Mesothelial cell of epicardium (in vitro differentiated cells): ENCODE measurements at places on chromosomes 13 and 19.

DNA sequence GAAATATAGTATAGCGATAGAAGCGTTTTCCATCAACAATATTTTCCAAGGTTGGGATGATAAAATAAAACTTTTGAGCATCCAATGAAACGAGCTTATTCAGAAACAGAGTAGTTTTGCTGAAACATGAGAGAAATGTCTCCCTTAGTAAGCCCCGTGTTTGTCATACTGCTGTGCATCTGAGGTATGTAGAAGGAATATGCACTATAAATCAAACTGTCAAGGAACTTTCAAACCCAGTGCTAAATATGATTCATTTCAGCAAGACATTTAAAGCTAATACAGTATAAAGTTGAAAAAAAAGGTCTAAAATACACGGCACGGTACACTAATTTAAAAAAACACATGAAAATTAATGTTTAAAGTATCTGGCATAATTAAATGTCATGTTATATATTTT lies 546.2 kb downstream of the SLITRK5 start:
- peaks cover 16% of the 10 kb centered on the region for H3K4me1 ChIP-seq
- H3K4me3 ChIP-seq, result no peak overlapping the region
- H3K36me3 ChIP-seq, result no peaks in the 10 kb centered on the region
- H3K27me3 ChIP-seq, result no peaks in the 10 kb centered on the region
- DNase-seq, result no peak

GRCh38 chr19:48378194-48378570 lies 13.2 kb downstream of the KDELR1 start:
- H3K4me3 ChIP-seq, result no peak overlapping the region
- DNase-seq, result no peak
- H3K27me3 ChIP-seq, result no peaks in the 10 kb centered on the region
- no peak overlapping the region for H3K27ac ChIP-seq

- no peak overlapping the region for H3K27ac ChIP-seq
- no peak overlapping the region for H3K4me3 ChIP-seq
- peaks cover 8% of the 10 kb centered on the region for H3K4me1 ChIP-seq
- no peaks in the 10 kb centered on the region for H3K27me3 ChIP-seq
These were observed 10.0 kb downstream of the POLR1D start for GRCh38 chr13:27631665-27632064.

GRCh38 chr13:101554420-101555125 lies 102.1 kb downstream of the ITGBL1 start:
- peak overlapping the region; percentile 15 for H3K27ac ChIP-seq
- H3K4me1 ChIP-seq, result peaks cover 14% of the 10 kb centered on the region
- H3K27me3 ChIP-seq, result no peaks in the 10 kb centered on the region
- no peak overlapping the region for H3K4me3 ChIP-seq
- no peaks in the 10 kb centered on the region for H3K36me3 ChIP-seq

GRCh38 chr13:68066879-68067513 lies 836.9 kb upstream of the PCDH9 start:
- H3K27me3 ChIP-seq, result no peaks in the 10 kb centered on the region
- H3K4me1 ChIP-seq, result no peaks in the 10 kb centered on the region
- no peak overlapping the region for H3K27ac ChIP-seq
- no peak overlapping the region for H3K4me3 ChIP-seq
- DNase-seq, result no peak
- no peaks in the 10 kb centered on the region for H3K36me3 ChIP-seq

DNA sequence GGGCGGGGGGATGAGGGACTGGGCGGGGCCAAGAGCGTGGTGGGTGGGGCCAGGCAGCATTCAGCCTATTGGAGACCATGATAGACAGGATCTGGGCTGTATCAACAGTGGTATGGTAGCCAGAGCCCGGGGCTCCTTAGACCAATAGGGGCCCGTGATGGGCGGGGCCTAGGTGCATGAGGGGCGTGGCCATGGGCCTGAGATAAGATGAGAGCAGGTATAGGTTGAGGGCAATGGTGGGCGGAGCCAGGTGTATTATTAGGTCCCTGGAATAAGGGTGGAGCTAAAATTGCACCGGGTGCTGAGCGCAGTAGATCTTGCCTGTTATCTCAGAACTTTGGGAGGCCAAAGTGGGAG lies 5.3 kb downstream of the ABCA7 start:
- H3K27me3 ChIP-seq, result no peaks in the 10 kb centered on the region
- H3K27ac ChIP-seq, result no peak overlapping the region
- no peak overlapping the region for H3K4me3 ChIP-seq
- DNase-seq, result no peak
- no peaks in the 10 kb centered on the region for H3K36me3 ChIP-seq

DNA sequence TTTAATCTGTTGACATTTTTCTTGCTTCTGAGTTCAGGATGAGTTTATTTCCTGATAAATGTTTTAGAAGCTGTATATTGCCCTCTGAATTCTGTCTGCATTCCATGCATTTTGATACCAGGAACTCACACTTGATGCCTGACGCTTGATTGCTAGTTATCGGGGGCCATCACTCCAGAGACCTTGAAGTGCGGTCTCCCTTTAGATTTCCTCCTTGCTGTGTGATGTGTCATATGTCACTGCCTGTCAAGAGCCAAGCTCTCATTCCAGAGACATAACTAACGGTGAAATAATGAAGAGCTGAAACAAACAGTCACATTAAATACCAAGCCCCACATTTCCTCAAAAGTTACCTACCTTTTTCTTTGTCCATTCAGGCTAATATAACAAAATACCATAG lies 155.5 kb downstream of the TNFSF13B start:
- H3K27ac ChIP-seq, result peak overlapping the region; percentile 26
- no peaks in the 10 kb centered on the region for H3K36me3 ChIP-seq
- DNase-seq, result no peak
- peaks cover 1% of the 10 kb centered on the region for H3K27me3 ChIP-seq
- H3K4me3 ChIP-seq, result no peak overlapping the region

DNA sequence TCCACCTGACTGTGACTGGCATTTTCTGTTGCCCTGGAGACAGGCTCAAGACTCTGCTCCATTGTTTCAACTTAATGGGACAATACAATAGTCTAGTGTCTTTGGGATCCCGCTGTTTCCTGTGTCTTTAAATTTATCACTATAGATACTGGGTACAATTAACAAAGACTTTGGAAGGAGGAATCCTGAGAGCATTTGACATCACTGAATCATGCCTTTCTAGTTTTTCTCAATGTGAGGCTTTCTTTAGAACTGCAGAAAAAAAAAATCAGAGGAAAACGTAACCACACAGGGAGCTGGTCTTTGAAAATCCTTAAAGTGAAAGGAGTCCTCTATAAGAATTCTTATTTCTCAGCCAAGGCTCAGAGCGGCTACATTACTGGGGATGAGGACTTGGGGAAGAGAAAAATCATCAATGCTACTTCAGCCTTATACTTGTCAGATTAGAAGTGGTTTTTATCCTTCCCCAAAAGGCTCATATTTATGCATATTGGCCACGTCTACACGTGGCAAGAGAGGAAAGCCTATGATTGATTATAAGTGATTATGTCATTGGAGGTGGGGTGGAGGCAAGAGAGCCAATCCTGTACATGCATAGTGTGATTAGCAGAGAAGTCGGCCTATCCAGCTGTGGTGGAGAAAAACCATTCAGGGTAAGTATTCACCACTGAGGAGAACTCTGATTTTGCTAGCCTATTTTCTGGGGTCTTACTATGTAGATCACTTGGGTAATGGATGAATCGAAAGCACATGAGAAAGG lies 34.4 kb upstream of the UBL3 start:
- H3K4me1 ChIP-seq, result peaks cover 7% of the 10 kb centered on the region
- H3K27ac ChIP-seq, result peak overlapping the region; percentile 52
- no peak for DNase-seq
- H3K27me3 ChIP-seq, result no peaks in the 10 kb centered on the region
- H3K4me3 ChIP-seq, result no peak overlapping the region

DNA sequence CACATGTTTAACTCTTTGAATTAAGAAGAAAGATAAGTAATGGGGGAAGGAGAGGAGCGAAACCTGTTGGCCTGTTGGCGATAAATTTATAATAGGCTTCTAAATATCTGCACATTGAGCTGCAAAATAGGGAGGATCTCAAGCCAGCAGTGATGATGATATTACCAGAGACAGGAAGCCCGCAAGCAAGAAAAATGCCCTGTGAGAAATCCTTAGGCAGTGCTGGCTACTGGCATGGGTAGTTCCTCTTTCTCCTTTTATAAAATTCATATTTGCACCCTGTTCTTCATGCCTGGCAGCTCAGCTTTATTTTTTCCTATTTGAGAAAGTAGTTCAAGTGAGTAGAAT lies 858 bp upstream of the USP12 start:
- no peaks in the 10 kb centered on the region for H3K27me3 ChIP-seq
- DNase-seq, result no peak
- H3K36me3 ChIP-seq, result no peaks in the 10 kb centered on the region
- H3K4me1 ChIP-seq, result peaks cover 36% of the 10 kb centered on the region
- peak overlapping the region; percentile 78 for H3K4me3 ChIP-seq
- peak overlapping the region; percentile 95 for H3K27ac ChIP-seq

- H3K36me3 ChIP-seq, result peaks cover 6% of the 10 kb centered on the region
- H3K4me1 ChIP-seq, result peaks cover 37% of the 10 kb centered on the region
- H3K27me3 ChIP-seq, result no peaks in the 10 kb centered on the region
- no peak for DNase-seq
- no peak overlapping the region for H3K4me3 ChIP-seq
These were observed 18.0 kb downstream of the PEPD start for GRCh38 chr19:33503433-33504057.

- peak overlapping the region; percentile 27 for H3K4me3 ChIP-seq
- peaks cover 2% of the 10 kb centered on the region for H3K36me3 ChIP-seq
- no peak overlapping the region for H3K27ac ChIP-seq
These were observed 8.1 kb upstream of the TNFSF14 start for GRCh38 chr19:6677883-6678689.
